ENCODE measurements at places on chromosomes 7 and 10. TPM values are rescaled to one million over a fixed set of nuclear protein-coding genes. Genes with fewer than 3 reads are reported as not detected.

DNA sequence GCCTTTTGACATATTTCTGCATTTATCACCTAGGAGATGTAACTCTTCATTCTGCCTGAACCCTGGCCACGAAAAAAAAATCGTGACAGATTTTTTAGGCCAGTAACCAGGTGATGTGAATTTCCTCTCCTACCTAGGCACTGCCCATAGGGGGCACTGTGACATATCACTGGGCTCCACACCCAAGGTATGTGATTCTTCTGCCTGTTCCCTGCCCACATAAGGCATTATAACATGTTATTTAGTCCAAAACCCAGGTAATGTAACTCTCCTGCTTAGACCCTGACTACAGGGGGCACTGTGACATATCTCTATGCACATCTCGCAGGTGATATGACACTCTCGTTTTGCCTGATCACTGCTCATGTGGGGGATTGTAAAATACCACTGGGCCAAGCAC lies 29.5 kb upstream of the ZNF107 start:
- no peak for DNase-seq
- no peaks in the 10 kb centered on the region for H3K36me3 ChIP-seq
- no peaks in the 10 kb centered on the region for H3K4me1 ChIP-seq
- no peaks in the 10 kb centered on the region for H3K27me3 ChIP-seq
- H3K4me3 ChIP-seq: no peak overlapping the region

DNA sequence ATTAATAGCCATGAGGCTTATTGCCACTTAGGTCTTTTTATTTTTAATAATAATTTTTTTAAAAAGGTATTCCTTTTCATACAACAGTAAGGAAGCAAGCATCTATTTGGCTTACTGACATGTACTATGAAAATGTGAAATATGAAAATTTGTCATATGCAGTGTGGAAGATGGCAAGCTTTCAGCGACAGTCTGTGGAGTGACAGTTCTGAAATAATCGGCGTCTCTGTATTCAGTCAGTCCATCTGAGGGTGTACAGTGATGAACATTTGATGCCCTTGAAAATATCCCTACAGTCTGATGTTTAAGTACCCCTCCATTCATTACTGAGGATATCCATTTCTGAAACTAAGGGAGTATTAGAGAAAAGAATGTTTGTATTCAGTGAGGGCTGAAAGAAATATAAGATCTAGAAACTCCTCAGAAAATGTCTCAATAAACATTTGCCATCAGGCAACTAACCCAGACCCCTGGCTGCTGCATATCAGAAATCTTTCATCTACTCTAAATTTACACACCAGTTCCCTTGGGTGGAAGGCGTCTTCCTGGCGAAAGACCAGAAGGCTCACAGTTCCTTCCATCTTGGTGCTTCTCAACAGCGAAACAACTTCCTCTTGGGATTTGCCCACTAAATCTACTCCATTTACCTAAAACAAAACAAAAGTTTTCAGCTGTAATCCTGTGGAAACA lies 440.6 kb downstream of the PARD3 start:
- H3K27me3 ChIP-seq: no peaks in the 10 kb centered on the region
- H3K4me1 ChIP-seq: no peaks in the 10 kb centered on the region
- H3K4me3 ChIP-seq: no peak overlapping the region
- H3K36me3 ChIP-seq: peaks cover 12% of the 10 kb centered on the region
- DNase-seq: no peak
- no peak overlapping the region for H3K27ac ChIP-seq

DNA sequence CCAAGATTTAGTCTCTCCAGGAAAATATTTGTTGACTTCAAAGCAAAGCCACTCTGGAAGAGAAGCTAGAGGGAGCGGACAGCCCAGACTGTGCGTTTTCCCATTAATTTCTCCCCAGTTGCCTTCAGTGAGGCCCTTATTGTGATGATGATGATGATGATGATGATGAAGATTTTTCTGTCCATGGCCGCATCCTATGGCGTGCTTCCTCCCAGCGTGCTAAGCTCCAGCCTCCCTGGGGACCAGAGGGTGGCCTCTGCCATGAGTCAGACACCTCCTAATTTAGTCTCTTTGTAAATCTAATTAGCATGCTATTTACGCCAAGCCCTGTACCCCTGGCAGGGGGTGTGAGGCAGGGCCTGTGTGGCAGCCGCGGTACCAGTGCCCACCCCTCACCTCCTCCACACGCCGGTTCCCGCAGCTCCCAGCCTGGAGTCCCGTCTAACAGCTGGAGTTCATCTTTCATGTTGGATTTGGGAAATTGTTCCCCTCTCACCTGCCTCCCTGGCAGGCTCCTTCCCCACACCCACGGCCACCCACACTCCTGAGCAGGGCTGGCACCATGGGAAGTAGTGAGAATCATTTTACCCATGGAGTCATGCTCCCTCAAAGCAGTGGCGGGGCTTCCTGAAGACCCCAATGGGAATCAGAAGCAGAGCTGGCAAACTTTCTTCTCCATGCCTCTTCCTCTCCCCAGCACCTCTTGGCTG lies 92.2 kb downstream of the C10orf105 start:
- H3K4me3 ChIP-seq: no peak overlapping the region
- no peaks in the 10 kb centered on the region for H3K27me3 ChIP-seq
- no peak overlapping the region for H3K27ac ChIP-seq
- DNase-seq: no peak
- H3K4me1 ChIP-seq: peaks cover 8% of the 10 kb centered on the region

IL2RA gene
- 1.1 TPM for total RNA-seq

DNA sequence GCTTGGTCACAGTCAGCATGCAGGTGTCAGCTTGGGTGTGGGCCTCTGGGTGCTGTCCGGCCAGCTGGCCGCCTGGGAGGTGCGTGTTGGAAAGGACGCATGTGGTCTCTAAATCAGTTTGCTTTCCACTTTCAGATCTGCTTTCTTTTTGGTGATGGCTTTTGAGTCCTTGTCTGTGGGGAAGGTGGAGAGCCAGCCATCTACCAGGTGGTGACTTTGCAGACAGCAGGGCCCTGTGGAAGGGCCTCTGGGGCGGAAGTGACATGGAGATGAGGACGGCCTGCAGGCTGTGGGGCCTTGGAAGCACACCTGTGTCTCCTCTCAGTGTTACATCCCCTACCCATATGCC lies 59.4 kb downstream of the WDR37 start:
- no peaks in the 10 kb centered on the region for H3K27me3 ChIP-seq
